ENCODE measurements at places on chromosomes 12 and 14.

GRCh38 chr14:42513837-42514236, 907.2 kb downstream of the LRFN5 start:
- H3K4me3 ChIP-seq: no peak overlapping the region
- H3K4me1 ChIP-seq: peaks cover 11% of the 10 kb centered on the region
- no peak for DNase-seq
- H3K27me3 ChIP-seq: no peaks in the 10 kb centered on the region

DNA sequence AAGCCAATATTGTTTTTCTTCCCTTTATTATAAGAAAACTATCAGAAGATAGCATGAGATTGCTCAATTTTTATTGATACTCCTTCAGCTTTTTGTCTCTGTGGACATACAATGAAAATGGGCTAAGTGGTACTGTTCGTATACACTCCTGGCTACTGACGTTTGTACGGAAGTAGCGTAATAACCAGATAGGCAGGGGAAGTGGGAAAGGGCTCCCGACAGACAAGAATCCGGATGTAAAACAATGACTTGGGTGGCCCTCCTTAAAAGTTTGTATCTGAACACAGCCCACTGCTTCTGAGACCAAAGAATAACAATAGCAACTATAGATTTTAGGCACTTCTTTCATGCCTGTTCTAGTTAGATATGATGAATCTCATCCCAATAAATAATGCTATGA, 99.6 kb downstream of the RPS6KA5 start:
- H3K4me3 ChIP-seq: no peak overlapping the region
- DNase-seq: no peak
- H3K36me3 ChIP-seq: peaks cover 42% of the 10 kb centered on the region
- no peaks in the 10 kb centered on the region for H3K4me1 ChIP-seq
- H3K27ac ChIP-seq: no peak overlapping the region
- no peaks in the 10 kb centered on the region for H3K27me3 ChIP-seq

- H3K4me1 ChIP-seq: no peaks in the 10 kb centered on the region
- H3K27ac ChIP-seq: no peak overlapping the region
- DNase-seq: no peak
- H3K4me3 ChIP-seq: no peak overlapping the region
- H3K36me3 ChIP-seq: no peaks in the 10 kb centered on the region
Observed at GRCh38 chr14:95981965-95982364, 57.2 kb upstream of the C14orf132 start.

DNA sequence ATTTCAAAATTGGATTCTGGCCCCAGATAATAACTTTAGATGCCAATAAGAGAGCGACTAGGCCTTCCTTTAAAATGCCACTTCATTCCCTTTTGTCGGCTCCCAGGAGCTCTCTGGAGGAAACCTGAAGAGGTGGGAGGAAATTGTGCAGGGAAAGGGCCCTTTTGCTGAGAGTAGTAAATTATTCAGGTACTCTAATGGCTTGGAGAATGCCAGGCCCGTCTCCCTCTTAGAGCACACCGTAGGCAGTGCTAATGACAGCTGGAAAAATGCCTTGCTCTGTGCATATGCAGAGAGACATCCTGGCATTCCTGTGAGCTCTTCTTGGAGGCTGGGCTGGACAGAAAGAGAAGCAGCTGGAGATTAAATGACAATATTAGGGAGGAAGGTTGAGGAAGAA, 115.0 kb upstream of the RPH3A start:
- H3K36me3 ChIP-seq: no peaks in the 10 kb centered on the region
- peaks cover 17% of the 10 kb centered on the region for H3K27me3 ChIP-seq
- DNase-seq: no peak
- H3K4me3 ChIP-seq: no peak overlapping the region
- no peaks in the 10 kb centered on the region for H3K4me1 ChIP-seq

DNA sequence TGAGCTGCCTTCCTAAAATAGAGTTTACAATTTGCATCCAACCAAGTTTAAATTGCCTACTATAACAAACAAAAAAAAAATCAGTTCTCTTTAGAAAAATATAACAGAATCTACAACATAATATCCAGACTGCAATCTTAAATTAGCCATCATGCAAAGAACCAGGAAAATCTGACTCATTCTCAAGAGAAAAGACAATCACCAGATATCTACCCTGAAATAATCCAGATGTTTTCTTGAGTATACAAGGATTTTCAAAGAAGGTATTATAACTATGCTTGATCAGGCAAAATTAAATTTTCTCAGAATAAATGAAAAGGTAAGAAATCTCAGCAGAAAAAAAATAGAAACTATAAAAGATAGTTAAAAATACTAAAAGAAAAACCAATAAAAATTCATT, 115.6 kb downstream of the CCER1 start:
- H3K4me3 ChIP-seq: no peak overlapping the region
- H3K36me3 ChIP-seq: no peaks in the 10 kb centered on the region
- H3K4me1 ChIP-seq: no peaks in the 10 kb centered on the region
- DNase-seq: no peak
- no peaks in the 10 kb centered on the region for H3K27me3 ChIP-seq

DNA sequence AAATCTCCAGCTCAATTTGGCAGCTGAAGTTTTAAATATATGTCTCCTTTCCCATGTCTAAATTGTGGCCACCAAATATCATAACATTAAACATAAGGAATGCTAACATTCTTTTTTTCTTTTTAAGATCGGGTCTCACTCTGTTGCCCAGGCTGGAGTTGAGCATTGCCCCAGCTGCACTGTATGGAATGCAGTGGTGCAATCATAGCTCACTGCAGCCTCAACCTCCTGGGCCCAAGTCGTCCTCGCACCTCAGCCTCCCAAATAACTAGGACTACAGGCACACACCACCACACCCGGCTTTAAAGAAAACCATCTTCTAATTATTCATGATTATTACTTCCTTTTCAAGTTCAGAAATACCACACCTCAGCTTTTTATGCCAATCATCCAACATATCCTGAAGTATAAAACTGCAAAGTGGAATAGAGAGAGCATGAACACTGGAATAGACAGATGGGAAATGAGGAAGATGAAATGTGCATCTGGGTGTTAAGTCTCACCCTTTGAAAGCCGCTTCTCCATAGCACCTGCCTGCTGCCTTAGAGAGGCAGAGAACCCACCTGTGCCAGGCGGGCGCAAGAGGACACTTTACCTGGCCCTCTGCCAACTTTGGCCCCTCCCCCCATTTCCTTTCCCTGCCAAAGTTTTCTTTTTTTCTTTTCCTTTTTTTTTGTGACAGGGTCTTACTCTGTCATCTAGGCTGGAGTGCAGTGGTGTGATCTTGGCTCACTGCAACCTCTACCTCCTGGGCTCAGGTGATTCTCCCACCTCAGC, 2.8 kb upstream of the EML1 start:
- H3K27ac ChIP-seq: peak overlapping the region; percentile 41
- H3K36me3 ChIP-seq: no peaks in the 10 kb centered on the region
- no peaks in the 10 kb centered on the region for H3K4me1 ChIP-seq
- no peak overlapping the region for H3K4me3 ChIP-seq
- H3K27me3 ChIP-seq: peaks cover 48% of the 10 kb centered on the region
- no peak for DNase-seq

DNA sequence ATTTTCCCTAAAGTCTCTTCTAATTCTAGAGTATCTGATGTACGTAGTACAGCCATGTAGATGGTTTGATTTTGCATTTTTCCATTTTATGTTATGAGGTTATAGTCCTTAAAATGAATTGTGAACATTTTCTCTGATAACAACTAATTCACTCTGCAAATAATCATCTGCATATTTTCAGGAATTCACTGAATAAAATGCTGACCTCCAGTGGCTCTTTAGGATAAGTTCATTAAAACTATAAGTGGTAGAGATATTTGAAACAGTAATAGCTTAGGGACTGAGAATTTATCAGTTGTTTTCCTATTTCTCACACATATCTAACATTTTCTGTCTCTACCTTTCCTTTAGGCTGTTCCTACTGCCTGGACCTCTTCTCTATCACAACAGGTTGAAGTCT, 4.4 kb downstream of the MSRB3 start:
- H3K4me3 ChIP-seq: no peak overlapping the region
- peaks cover 12% of the 10 kb centered on the region for H3K4me1 ChIP-seq
- no peaks in the 10 kb centered on the region for H3K36me3 ChIP-seq
- H3K27me3 ChIP-seq: peaks cover 33% of the 10 kb centered on the region
- DNase-seq: no peak
